ENCODE measurements at places on chromosomes 16 and 17.
A peak's percentile ranks its signal among the peaks of the same experiment; 100 is the strongest.

DNA sequence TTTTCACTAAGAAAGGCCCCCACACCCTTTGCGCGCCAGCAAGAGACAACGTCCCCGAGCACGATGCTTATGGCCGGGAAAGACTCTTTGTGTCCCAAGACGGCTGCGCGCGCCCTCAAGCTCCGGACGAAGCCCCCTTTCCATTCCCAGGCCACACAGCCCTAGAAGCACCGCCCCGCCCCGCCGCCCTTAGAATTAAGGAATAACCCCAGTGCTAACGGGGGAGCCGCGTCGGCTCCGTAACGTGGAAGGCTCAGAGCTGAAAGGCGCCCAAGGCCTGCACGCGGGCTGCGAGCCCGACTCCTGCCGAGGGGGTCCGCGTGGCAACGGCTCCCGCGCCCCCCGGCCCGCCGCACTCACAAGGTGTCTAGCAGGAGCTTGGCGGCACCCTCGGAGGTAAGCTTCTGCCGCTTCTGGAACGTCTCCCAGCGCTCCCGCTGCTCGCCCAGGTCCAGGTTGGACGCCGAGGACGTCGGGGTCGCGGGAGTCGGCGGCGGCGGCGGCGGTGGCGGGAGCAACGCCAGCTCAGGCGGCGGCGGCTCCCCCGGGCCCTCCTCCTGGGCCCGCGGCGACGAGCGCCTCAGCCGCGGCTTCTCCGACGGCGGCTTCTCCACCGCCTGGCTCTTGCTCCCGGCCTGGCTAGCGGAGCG is 477 bp downstream of the CENPV start:
- no peak for DNase-seq

DNA sequence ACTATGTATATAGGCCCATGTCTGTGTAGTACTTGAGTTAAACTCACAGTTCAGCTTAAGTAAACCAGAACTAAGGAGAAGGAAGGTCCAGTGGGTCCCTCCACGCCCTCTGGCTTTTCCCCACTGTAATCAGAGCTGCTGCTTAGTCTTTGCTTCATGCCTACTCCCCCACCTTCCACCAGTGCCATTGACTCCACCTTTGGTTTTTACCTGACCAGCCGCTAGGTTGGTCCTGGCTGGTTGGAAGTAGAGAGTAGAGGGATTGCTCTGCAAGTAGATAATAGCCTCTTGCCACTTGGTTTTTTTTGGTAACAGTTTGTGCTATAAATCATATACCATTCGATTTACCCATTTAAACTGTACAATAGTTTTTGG is 22.8 kb upstream of the PHKG2 start:
- DNase-seq, result no peak

DNA sequence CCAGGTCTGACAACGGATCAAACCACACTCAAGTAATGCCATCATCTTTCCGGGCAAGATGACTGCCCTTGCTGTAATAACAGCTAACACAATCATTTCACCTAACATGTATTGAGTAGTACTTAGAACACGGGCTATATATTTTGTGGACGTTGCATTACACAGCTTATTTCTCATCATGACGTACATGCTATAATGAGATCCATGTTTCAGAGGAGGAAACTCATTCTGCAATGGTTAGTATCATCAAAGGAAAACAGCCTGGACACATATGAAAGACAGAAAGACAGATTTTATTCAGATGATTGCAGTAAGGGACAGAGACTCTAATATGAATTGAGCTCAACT is 446.7 kb downstream of the HS3ST3B1 start:
- DNase-seq, result no peak

- DNase-seq, result no peak
Measured at GRCh38 chr17:44492706-44493272, 10.4 kb downstream of the GPATCH8 start.

DNA sequence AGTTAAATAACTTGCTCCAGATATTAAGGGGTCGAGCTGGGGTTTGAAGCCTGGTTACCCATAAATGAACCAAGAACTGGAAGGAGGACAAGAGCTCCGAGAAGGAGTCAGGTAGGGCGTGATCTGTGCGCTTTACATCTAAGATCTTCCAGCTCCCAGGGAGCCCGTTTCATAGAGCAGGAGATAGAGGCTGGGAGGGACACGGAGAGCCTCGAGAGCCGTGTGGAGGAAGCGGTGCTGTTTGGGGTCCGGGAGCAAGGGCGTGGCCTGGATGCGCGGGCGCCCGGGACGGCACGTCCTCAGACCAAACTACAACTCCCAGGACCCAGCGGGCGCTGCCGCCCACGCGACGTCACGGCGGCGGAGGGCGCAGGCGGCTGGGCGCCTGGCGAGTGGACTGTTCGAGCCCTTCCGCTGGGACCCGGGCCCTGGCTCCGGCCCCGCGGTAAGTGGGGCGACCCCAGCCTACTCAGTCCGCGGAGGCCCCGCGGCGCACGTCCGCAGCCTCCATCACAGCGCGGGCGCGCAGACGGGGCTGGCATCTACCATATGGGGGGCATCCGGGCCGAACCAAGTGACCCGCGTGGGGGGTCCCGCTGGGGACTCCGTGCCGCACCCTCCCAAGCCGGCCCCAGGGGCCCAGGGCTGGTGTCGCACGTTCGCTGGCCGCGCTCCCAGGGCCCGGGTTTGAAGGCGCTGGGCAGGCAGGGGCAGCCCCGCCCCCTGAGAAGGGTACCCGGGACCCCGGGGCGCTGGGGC is at the start of gene BCKDK:
Gene BCKDK, plus strand, starts transcription at position 352 of the 759 bp plus-strand sequence. CDS start 838 bp downstream, outside the sequence.
- peak; percentile 63 for DNase-seq

- DNase-seq, result no peak
Measured at GRCh38 chr17:74466828-74467184, 372 bp downstream of the CD300A start.

- DNase-seq, result no peak
Measured at GRCh38 chr17:17693253-17694168, 12.3 kb downstream of the RAI1 start.

GRCh38 chr16:64990101-64990500 is 131.8 kb downstream of the CDH11 start:
- DNase-seq, result no peak

GRCh38 chr17:9893411-9894012 is 11.6 kb downstream of the RCVRN start:
- DNase-seq, result no peak

DNA sequence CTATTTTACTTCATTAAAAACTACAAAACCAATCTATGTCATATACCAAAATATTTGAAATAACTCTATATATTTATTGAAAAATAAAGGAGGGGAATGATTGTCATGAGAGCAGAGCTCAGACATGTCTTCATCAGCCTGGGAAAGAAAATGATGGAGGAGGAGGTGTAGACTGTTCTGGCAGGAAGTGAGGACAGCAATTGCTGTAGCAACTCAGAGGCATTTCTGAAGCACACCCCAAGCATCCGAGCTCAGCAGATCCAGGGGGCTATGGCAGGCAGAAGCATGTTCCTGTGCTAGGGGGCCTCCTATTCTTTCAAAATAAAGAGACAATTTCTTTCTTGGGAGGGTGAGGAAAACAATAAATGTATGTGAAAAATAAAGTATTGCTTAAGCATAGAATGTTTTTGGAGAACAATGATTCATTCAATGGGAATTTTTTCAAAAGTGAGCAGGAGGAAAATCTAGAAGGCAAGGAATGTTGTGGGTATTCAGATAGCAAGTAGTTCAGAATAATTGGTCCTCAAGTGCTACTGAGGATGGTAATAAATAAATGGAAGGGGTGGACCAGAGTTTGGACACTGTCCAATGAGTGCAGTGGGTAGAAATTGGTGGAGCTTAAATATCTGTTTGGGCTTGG is 383.4 kb downstream of the CDH11 start:
- no peak for DNase-seq

DNA sequence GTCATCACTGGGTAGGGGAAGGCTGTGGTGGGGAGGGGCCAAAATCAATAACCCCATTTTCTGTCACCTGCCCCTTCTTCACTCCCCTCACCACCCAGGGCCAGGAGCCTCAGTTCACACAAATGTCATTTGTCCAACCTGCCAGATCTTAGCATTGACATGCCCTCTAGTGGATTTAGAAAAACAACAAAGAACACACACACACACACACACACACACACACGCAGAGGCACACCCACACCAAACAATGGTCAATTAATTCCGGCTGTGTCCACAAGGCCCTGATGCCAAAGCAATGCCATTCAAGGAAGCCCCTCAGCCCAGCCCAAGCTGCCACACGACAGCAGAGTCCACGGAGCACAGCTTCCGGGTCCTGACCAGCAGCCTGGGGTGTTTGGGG is 68.4 kb downstream of the NOG start:
- DNase-seq, result no peak

DNA sequence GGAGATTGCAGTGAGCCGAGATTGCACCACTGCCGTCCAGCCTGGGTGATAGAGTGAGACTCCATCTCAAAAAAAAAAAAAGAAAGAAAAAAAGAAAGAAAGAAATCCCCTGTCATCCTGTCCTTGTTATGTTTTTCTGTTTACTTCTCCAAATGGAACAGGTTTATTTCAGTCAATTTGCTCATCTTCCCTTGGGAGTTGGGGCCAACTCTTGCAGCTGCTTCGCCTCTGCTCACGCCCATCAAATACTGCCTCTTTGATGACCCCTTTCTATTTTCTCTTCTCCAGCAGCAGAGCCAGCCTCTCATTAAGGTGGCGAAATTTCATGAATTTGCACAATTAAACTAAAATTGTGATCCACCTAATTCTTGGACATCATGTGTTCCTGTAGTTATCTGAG is 173.4 kb downstream of the ZNF18 start:
- no peak for DNase-seq

- no peak for DNase-seq
Measured at GRCh38 chr17:38458521-38458920, 30.3 kb downstream of the ARHGAP23 start.

DNA sequence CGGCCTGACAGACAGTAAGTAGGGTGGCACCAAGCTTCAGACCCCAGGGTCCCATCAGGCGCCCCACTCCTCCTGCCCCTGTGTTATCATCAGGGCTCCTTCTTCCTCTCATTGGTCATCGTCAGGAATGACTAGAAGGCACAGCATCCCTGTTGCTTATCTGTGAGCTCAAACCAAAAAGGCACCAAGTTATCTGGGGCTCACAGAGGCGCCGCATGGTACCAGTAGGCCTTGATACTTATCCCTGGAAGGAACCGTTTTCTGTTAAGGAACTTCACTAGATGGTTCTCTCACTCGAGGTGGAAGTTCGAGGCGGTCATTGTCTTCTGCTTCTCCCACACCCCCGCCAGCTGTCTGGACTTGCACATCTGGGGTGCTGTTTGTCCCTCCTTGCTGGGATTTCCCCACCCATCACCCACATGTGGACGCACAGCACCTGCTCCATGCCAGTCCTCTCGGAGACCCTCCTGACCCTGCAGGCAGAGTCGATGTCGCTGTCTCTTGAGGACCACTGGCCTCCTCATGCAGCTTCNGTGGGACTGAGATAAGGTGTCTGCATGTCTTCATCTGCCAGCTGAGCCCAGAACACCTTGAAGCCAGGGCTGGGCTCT is 52.1 kb downstream of the METRNL start:
- no peak for DNase-seq

DNA sequence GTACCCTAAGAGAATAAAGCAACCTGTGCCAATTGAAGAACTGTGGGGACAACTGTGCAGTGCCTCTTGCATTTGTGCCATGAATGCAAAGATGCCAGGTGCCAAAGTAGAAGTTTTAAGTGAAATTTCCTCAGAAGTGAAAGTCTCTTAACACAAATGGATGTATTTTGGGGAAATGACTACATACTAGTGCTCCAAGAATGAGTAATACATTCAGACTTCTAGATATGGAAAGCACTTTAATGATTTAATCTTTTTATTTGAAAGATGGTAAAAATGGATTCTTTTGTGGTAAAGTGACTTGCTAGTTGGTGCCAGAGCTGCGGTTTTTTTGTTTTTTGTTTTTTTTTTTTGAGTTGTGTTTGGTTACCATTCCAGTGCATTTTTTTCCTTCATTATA is 15.0 kb downstream of the UTP18 start:
- DNase-seq, result no peak

- no peak for DNase-seq
Measured at GRCh38 chr16:85412911-85413520, 200.1 kb upstream of the GSE1 start.

All from stimulated activated CD4-positive, alpha-beta T cell treated with anti-CD3 and anti-CD28 coated beads, TNF-alpha, amount 100 ng/mL, for 24 hours (primary cell).